ENCODE measurements at places on chromosomes 2 and 18.

- no peak for DNase-seq
Observed at GRCh38 chr2:190999949-191000665, 13.9 kb downstream of the STAT1 start.

DNA sequence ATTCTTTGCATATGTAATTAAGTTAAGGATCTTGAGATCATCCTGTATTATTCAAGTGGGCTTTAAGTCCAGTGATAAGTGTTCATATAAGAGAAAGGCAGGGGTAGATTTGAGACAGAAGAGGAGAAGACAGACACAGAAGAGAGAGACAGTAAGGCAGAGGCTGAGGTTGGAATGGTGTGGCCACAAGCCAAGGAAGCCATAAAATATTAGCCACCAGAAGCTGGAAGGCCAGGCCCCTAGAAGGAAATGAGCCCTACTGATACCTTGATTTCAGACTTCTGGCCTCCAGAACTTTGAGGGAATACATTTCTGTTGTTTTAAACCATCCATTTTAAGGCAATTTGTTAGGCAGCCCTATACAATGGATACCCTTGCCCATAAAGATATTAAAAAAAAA is 66.9 kb upstream of the DLX2 start:
- DNase-seq = no peak

DNA sequence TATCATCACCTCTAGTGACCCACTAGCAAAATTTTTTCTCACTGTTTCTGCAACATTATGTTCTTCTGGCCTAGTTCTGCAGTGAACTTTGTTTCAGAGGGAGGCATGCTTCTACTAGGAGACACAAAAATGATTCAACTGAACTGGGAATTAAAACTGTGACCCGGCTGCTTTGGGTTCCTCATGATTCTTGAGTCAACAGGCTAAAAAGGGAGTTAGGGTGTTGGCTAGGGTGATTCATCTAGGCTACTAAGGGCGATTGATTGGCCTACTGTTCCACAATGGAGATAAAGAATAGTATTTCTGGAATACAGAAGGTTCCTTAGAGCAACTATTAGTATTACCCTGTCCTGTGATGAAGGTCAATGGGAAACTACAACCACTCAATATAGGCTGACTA is 179.5 kb downstream of the PPP1R1C start:
- no peak for DNase-seq

GRCh38 chr2:215105607-215106354 is 32.6 kb downstream of the ABCA12 start:
- peak; percentile 18 for DNase-seq

GRCh38 chr2:138707392-138708074 is 72.7 kb downstream of the NXPH2 start:
- no peak for DNase-seq

- peak; percentile 74 for DNase-seq
Observed at GRCh38 chr2:4673025-4673489, 969.7 kb downstream of the DCDC2C start.

GRCh38 chr18:32919799-32920198 is 147.0 kb upstream of the KLHL14 start:
- peak; percentile 35 for DNase-seq

GRCh38 chr2:73080321-73081131 is 9.0 kb upstream of the SFXN5 start:
- no peak for DNase-seq

DNA sequence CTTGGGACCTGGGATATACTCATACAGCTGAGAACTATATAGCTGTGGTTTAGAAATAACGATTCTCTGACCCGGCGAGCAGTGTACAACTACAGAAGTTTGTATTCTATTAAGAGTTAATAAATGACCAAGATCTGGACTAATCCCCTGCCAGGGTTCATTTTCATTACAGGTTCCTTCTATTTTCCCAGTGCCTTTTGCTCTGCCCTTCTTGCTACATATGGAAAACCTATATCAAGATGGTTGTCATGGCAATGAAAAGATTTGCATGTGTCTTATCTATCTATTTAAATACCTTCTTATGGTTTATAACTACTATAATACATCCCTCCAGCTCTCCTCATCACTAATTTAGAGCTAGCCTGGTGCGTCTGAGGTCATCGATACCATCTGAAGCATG is 965.2 kb downstream of the BCL11A start:
- DNase-seq = no peak

- no peak for DNase-seq
Observed at GRCh38 chr2:99279969-99280695, 20.9 kb downstream of the LYG1 start.

GRCh38 chr2:179963626-179964025 is 43.5 kb downstream of the CWC22 start:
- DNase-seq = no peak

DNA sequence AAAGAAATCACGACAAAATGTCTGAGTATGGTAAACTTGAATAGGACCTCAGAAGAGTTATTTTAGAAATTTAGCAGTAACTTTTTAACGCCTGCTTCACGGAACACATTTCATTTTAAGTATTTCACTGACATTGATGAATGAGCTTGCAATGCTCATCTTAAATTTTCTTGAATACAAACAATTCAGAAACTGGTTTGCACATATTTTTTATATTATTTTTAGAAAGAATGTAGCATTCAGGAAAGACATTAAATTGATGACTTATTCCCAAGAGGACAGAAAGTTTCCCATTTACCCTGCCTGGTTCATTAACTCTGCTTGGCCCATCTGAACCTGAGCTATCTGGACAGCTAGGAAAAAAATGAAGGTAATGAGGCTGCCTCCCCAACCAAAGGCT is 89.3 kb downstream of the MBD2 start:
- no peak for DNase-seq

GRCh38 chr2:240258685-240259084 is 118.2 kb upstream of the OTOS start:
- DNase-seq = no peak

GRCh38 chr2:3236300-3237045 is 141.1 kb downstream of the EIPR1 start:
- DNase-seq = no peak

- DNase-seq = no peak
Observed at GRCh38 chr2:6993229-6993640, 76.0 kb downstream of the RNF144A start.

DNA sequence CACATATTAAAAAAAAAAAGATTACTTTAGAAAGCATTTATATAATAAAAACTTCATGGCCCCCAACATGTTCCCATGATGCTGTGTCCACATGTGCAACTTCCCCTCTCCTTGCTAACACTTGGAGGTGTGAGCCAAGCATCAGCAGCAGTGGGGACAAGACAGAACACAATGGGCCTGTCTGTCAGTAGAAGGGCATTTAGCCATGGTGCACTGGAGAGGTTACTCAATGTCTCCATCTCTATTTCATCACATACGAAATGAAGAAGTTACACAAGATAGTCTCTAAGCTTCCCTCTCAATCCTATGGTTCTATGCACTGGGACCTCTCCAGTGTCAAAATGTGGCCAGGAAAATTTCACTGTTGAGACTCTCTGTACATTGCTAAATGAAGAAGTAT is 2.5 kb downstream of the VIT start:
- DNase-seq = no peak

GRCh38 chr18:5601188-5601624 is 57.4 kb upstream of the EPB41L3 start:
- no peak for DNase-seq

GRCh38 chr2:120546048-120546864 is 189.4 kb upstream of the GLI2 start:
- DNase-seq = peak; percentile 92

GRCh38 chr2:121776361-121776760 is 20.9 kb downstream of the TSN start:
- no peak for DNase-seq

- peak; percentile 17 for DNase-seq
Observed at GRCh38 chr2:209314653-209315052, 109.2 kb upstream of the MAP2 start.

- no peak for DNase-seq
Observed at GRCh38 chr2:70855667-70856066, 20.1 kb upstream of the CD207 start.

- no peak for DNase-seq
Observed at GRCh38 chr2:49577041-49577440, 422.7 kb upstream of the FSHR start.

DNA sequence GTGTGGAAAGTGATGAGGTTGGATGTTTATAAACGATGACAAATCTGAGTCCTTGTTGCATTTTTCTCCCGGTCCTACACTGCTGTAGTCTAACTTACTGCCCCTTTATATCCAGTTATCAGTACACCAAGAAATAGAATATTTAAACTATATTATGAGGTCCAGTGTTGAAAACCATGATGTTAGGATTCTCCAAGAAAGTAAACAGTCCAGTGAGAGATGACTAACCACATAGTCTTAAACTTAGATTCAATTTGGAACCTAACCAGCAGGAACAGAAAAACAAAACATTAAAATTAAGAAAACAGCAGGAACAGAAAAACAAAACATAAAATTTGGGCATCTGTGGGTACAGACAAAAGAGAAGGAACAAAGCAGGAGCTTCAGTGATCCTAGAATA is 143.2 kb downstream of the TPGS2 start:
- no peak for DNase-seq

GRCh38 chr2:146305164-146305563 is 1539.7 kb upstream of the ACVR2A start:
- no peak for DNase-seq

DNA sequence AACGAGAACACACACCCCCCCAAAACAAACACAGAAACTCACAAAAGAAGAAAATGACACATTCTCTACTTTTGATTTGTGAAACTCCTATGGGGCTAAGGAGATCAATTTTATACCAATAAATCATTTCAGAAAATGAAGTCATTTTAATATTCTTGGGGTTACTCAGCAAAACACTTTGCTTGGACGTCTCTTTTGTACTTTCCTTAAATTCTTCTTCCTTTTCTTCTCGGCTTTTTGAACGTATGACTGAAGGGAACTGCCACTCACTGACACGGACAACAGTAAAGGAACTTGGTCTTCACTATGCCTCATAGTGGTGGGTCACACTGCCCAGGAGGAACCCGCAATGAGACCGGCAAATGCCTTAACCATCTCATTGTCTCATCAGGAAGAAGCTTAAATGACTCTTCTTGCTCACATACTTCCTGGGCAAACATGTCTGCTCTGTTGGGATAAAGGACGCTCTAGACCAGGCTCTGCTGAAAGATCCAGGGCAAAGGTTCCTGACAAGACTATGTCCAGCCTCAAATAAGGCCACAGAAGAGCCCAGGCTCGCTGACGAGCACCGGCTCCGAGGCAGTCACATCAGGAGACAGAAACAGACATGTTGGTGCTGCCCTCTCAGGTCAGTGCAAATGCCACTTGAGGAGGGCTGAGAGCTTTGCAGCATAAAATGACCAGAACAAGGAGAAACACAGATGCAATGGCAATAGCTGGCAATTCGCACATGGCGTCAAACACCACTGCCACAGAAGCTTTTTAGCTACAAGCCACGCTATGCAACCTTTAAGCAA is 205.5 kb downstream of the TGIF1 start:
- no peak for DNase-seq

DNA sequence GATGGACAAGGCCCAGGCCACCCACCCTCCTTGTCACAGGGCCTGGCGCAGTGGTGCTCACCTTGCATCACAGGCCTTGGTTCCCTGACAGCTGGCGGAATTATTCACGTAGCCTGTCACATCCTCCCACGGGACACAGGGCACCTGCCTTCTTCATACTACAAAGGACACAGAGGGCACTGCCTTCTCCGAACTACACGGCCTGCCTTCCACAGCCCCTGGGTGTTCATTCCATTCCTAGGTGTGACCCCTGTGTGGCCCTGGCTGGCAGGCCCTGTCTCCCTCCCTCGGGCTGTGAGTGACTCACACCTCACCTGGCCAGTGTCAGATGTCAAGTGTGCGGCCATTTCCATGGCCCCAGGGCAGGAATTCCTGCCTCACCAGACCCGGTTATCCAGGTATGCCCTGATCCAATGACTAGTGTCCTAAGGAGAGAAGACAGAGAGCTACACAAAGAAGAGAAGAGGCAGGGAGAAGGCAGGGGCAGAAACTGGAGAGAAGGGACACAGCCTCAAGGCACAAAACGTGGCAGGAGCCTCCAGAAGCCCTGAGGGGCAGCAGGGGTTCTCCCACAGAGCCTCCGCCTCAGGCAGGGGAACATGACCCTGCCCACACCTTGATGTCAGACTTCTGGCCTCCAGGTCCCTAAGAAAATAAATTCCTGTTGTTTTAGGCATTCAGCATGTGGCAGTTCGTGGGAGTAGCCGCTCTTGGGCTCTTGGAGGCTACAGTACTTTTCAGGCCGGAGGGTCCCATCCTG is 43.4 kb downstream of the MBP start:
- no peak for DNase-seq

GRCh38 chr2:67388680-67389079 is 8.5 kb upstream of the ETAA1 start:
- no peak for DNase-seq

DNA sequence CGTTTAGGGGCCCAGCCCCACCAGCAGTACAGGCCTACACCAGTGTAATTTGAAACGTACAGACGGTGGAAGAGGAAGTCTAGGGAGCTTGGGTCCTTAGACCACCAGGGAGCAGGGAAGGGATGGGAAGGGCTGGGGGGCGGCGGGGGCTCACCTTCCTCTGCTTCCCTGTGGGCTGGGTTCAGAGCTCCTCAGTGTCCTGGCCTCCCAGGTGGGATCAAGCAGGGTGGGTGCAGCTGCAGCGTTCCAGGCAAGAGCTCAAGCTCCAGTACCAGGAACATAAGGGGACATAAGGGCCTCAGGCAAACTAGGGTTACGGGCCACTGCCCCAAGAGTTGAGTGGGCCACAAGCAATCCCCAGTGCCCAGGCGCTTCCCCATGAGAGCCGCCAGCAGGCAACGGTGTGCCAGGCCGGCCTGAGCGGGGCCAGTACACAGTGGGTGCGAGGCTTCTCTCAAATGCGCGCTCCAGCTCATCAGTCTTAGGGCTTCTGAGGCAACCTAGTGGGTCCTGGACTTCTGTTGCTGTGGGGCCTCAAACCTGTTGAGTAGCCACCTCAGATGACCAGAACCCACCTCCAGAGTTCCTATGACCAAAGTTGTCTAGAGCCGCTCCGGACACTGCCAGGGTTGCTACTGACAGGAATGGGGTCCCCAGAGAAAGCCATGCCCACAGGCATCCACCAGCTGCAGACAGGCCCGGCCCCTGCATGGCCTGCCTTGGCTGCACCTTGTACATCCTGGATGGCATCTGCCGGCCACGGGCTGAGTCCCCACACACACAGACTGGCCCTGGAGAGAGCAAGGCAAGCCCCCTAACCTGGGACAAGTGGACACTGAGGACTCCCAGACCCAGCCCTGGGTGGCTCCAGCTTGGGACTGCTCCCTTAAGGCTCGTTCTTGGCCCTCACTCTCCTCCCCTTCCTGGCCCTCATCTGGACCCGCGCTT is 5.2 kb downstream of the ANKRD23 start:
- DNase-seq = no peak

GRCh38 chr18:24128700-24129099 is 10.2 kb upstream of the CABYR start:
- DNase-seq = no peak
